ENCODE measurements at places on chromosomes 16 and 17. TPM values are rescaled to one million over a fixed set of nuclear protein-coding genes. Genes with fewer than 3 reads are reported as not detected.

DNA sequence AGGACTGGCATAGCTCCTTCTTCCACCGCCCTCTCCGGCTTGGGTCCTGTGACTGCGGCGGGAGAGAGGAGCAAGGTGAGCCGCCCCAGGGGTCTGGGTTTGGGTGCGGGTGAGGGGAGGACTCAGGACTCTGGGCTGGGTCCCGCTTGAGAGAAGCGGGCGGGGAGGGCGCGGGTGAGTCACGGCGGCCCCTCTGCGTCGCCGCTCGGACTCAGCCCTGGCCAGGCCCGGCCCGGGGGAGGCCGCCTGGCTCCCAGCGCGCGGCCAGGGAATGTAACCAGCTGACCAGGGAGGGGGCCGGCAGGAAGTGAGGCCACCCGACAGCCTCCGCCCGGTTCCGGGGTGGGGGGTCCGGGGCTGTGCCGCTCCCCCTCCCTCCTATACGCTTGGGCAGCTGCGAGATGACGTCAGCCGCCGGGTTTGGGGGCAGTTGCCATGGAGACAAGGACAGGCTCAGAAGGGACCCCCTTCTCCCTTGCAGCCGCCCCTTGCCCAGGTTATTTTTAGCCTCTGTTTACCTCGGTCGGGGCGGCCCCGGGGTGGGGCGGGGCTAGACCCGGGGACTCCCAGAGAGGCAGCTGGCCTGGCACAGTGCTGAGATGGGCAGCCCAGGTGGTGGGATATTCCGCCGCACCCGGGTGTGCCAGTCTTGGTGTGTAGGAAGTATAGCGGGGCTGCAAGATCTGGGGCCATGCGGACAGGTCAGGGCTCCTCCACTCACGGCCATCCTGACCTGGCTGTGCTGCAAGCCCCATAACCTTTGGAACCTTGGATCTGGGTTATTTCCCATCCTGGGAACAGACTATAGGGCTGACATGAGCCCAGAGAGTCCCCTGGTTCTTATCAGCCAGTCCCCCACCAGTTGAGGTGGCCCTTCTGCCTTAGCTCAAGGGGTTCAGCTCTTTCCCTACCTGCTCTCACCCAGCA, 1.6 kb downstream of the RIPOR1 start:
- DNase-seq: no peak

DNA sequence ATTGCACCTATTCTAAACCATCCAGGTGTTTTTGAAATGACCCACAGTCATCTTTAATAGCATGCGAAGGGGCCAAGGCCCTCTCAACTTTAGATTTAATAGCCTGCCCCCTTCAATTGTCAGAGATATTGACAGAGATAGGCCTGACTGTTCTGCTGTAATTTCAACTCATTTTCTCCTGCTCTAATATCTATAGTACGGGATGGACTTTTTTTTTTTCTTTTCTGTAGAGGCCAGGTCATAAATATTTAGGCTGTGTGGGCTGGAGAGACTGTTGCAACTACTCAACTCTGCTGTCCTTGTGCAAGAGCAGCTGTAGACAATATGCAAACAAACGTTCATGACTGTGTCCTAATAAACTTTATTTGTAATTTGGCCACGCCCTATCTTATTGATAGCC, 24.7 kb upstream of the KRT20 start:
- DNase-seq: no peak

Gene SLC52A1
- total RNA-seq: 0.84 TPM

GRCh38 chr17:78973792-78974520, 5.8 kb downstream of the LGALS3BP start:
- DNase-seq: peak; percentile 31

DNA sequence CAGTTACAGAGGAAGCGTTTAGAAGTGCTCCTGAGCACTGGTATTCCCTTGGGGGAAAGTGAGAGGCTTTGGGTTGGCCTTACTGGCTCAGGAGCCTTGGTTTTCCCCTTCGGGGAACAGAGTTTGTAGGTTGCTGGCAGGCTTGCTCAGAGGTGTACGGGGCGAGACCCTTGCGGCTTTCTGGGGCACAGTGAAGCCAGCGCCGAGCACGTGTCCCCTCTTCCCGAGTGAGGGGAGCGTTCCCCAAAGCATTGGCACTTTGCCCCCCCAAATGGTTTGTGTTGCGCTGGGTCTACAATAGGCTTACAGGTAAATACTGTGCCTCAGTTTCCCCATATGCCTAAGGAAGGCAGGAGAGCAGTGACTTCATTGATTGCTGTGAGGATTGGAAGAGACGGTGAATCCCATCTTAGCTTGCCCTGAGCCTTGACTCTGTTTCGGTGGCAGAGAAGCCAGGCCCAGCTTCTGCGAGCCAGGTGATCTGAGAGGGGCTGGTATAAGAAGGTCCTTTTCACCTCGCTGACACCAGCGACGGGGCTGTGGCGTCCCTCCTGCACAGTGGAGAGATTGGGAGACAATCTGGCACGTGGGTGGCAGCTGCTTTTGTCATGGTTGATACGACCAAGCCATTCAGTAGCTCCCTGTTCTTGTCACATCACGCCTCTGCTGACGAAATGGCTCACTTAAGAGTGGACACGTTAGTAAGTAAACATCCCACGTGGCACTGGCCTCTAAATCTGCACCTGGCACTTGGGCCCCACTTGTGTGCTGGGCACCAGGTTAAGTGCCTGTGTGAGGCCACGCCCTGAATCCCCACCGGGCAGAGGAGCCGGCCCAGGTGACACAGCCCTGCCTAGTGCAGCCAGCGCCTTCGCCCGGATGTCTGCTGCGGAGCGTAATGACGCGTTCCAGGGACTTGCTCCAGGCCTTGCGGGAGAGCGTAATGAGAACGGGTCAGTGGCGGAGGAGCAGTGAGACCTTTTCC, 55.0 kb downstream of the MEAK7 start:
- no peak for DNase-seq

Data from activated CD8-positive, alpha-beta memory T cell treated with anti-CD3 and anti-CD28 coated beads, Interleukin-2, amount 10 ng/mL, durations not matched to agents 7 days and 5 days (primary cell).